ENCODE measurements at places on chromosomes 5 and 9. TPM values are rescaled to one million over a fixed set of nuclear protein-coding genes. Genes with fewer than 3 reads are reported as not detected.

- no peak for DNase-seq
Observed at GRCh38 chr5:67164856-67165525, 31.6 kb downstream of the CD180 start.

DNA sequence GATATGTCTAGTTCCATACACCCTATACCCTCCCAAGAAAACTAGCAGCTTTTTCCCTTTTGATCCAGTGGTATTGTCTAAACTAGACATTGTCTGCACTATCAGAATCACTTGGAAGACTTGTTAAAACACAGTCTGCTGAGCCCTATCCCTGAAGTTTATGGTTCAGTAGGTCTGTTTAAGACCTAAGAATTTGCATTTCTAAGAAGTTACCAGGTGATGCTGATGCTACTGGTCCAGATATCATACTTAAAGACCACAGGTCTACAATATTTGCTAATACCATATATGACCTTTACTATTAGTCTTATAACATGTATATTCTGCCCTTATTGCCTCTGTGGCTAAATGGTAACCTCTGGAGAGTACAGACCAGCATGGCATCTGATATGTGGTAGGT is 23.3 kb downstream of the SKIC3 start:
- no peak for DNase-seq

DNA sequence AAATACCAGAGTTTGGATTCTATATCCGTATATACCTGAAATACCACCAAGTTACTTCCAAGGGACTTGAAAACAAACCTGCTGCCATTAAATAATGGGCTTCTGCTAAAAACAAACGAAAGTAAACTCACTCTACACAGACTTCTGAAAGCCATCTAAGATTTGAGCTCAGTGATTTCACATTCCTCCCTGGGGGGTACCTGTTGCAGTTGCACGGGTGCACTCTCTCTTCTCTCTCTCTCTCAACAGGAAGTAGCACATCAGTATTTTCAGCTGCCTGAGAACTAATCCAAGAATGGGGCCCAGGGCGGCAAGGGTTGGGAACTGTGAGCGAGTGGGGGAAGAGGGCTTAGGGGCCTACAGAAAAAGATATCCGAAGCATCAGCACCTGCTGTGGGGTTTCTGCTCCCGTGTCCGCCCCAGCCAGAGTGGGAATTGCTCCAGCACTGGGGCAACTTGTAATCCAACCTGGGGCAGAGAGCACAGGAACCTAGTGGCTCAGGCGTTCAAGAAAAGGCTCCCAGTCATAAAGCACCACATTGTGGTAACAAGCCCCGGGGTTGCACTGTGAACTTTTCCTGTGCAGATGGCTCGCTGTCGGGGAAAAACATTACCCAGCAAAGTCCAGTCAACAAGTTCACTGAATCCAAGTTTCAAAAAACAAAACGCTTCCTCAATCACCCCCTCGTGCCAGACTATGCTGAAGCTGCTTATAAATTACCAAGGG is 99.8 kb downstream of the EFNA5 start:
- peak; percentile 62 for DNase-seq

DNA sequence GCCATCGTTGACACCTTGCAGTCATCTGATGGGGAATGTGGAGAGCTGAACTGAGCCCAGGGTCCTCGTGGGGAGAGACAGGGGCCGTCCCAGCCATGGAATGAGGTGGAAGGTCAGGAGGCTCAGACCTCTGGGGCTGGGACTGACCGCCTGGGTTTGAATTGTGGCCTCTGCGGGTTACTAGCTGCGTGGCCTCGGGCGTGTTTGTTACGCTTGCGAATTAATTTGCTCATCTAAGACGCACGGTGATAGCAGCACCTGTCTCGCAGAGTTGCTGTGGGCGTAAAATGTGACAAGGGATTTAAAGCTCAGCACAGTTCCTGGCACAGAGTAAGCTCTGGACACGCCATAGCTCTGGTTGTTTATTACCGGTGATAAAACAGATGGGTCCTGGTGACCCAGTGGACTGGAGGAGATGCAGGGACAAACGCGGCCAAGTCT is 19.4 kb upstream of the DAB2IP start:
- no peak for DNase-seq

- DNase-seq = no peak
Observed at GRCh38 chr5:113807427-113807991, 294.0 kb downstream of the YTHDC2 start.

- no peak for DNase-seq
Observed at GRCh38 chr9:64773491-64773931, 511.5 kb downstream of the FOXD4L5 start.

DNA sequence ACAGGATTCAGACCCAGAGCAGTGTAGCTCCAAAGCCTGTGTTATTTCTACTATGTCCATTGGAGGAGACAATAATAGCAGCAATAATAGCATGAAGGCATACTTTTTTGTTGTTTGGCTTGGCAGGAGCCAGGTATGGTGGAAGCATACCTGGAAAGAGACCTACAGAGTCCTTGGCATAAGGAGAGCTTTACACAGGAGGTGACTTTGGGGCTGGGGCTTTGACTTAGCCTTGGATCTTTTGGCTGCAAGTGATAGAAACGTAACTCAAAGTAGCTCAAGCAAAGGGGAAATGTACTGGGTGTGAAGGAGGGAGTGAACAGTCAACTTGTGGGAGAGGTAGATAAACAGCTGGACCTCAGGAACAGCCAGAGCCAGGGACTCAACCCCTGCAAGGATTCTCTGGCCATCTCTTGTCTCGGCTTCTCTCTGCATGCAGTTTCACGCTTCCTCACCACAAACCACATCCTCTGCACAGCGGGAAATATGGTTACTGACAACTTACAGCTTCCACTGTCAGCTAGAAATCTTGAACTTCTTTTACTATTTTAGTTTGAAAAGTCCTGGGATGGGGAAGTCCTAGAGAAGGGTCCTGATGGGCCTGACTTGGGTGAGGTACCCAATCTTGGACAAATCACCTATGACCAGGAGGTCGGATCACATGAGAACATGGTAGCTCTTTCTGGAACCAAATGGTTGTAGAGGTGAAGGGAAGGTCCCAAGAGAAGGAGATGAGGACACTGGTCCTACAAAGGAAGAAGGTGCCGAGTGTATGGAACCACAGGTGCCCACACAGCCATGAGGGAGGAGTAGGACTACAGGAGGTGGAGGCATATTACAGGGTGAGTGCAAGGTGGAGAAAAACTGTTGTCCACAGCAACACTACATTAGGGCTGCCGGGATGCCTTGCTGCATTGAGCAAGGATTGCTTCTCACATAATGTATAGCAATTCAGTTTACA is 47.0 kb upstream of the TGFBR1 start:
- DNase-seq = peak; percentile 56

- DNase-seq = no peak
Observed at GRCh38 chr5:6202968-6203365, 175.4 kb downstream of the MED10 start.

GRCh38 chr5:16437977-16438376 is 27.6 kb downstream of the ZNF622 start:
- DNase-seq = peak; percentile 65

- DNase-seq = no peak
Observed at GRCh38 chr5:5326115-5326758, 96.2 kb upstream of the ICE1 start.

GRCh38 chr5:137734331-137734730 is 1.6 kb downstream of the KLHL3 start:
- no peak for DNase-seq

GRCh38 chr9:34684145-34684544 is 6.9 kb downstream of the CCL19 start:
- no peak for DNase-seq

GRCh38 chr5:73918791-73919221 is 292.8 kb downstream of the ARHGEF28 start:
- no peak for DNase-seq

DNA sequence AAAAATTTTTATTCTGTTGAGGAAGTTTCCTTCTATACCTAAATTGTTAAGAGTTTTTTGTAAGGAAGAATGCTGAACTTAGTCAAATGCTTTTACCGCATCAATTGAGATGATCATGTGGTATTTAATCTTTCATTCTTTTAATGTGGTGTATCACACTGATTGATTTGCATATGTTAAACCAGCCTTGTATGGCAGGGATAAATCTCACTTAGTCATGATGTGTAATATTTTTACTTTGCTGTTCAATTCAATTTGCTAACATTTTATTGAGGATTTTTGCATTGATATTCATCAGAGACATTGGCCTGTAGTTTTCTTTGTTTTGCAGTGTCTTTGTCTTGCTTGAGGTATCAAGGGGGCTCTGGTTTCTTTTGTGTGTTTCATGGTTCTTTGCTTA is 125.3 kb upstream of the MEF2C start:
- DNase-seq = no peak

GRCh38 chr9:132040246-132040645 is 39.4 kb downstream of the MED27 start:
- DNase-seq = no peak

DNA sequence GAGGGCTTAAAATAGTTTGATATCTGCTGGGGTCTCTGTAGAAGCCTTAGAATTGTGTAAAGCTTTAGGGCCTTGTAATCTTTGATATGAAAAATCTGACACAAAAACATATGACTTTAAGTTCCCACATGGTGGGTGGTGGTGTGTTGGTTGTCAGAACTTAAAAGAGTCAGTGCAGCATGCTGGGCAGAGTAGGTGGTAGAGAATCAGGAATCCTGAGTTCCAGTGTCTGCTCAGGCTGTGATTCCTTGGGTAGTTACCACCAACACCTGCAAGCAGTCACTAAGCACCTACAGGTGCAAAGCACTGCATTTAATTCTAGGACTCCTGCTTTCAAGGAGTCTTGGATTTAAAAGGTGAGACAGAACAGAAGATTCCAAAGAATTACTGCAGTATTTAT is 144.6 kb downstream of the ACER2 start:
- DNase-seq = no peak

- no peak for DNase-seq
Observed at GRCh38 chr5:144395704-144396103, 225.0 kb downstream of the KCTD16 start.

The SLC1A1 gene
- total RNA-seq = 1.6 TPM

The LAMC3 gene
- 2.9 TPM for total RNA-seq

The CCL19 gene
- not detected for total RNA-seq

The TMEM215 gene
- total RNA-seq = not detected

The ENHO gene
- 0.92 TPM for total RNA-seq

The PCDHB3 gene
- 0.21 TPM for total RNA-seq

The SLCO6A1 gene
- total RNA-seq = not detected

The ZNF454 gene
- total RNA-seq = not detected

The SLC23A1 gene
- not detected for total RNA-seq

The CAMK4 gene
- total RNA-seq = 22.8 TPM

Data from SK-MEL-5 (cell line).